ENCODE measurements at places on chromosomes 16 and 17.

DNA sequence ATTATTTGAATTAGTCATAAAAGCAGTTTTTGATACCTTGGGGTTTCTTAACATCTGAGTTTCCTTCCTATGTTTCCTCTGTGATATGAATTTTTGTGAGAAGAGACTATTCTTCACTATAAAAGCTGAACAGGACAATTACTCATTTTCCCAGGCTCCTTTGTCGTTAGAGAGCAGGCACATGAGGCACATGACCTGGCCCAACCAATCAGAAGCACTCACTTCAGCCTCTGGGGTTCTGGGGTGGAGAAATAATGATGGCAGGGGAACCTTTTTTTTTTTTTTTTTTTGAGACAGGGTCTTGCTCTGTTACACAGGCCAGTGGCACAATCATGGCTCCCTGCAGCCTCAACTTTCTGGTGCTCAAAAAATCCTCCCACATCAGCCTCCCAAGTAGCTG, 145.5 kb upstream of the ASIC2 start:
- no peaks in the 10 kb centered on the region for H3K4me1 ChIP-seq
- no peak for DNase-seq
- H3K27ac ChIP-seq = no peak overlapping the region
- no peak overlapping the region for H3K4me3 ChIP-seq
- H3K36me3 ChIP-seq = no peaks in the 10 kb centered on the region

GRCh38 chr16:78494674-78495073, 395.2 kb downstream of the WWOX start:
- H3K36me3 ChIP-seq = no peaks in the 10 kb centered on the region
- no peak for DNase-seq
- peaks cover 14% of the 10 kb centered on the region for H3K4me1 ChIP-seq
- H3K27me3 ChIP-seq = no peaks in the 10 kb centered on the region

GRCh38 chr17:57755480-57756070, 10.5 kb upstream of the CCDC182 start:
- H3K4me3 ChIP-seq = no peak overlapping the region
- H3K27ac ChIP-seq = no peak overlapping the region
- DNase-seq = no peak
- H3K36me3 ChIP-seq = no peaks in the 10 kb centered on the region
- H3K27me3 ChIP-seq = no peaks in the 10 kb centered on the region

DNA sequence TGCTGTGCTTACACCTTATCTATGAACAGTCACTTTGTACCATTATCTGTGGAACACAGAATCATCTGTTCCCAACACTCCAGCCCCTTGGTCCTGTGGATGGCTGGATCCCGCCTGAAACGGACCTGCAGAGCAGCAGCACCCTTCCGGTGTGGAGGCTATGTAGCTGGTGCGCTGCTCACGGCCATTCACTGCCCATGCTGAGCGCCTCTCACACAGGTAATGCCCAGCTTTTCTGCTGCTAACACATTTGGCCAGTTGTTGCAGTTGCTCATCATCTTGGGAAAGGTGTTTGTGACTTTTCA, 11.4 kb upstream of the PLK1 start:
- H3K36me3 ChIP-seq = peaks cover 6% of the 10 kb centered on the region
- no peak overlapping the region for H3K27ac ChIP-seq
- H3K4me3 ChIP-seq = no peak overlapping the region
- H3K4me1 ChIP-seq = no peaks in the 10 kb centered on the region
- no peak for DNase-seq

All from Caco-2 (cell line).